HT-29 (cell line): ENCODE measurements at places on chromosomes 16 and 17.

GRCh38 chr16:72066747-72067146, 3.7 kb downstream of the HPR start:
- peak; percentile 10 for DNase-seq

- no peak for DNase-seq
Measured at GRCh38 chr17:40563220-40564052, 1.8 kb downstream of the CCR7 start.

DNA sequence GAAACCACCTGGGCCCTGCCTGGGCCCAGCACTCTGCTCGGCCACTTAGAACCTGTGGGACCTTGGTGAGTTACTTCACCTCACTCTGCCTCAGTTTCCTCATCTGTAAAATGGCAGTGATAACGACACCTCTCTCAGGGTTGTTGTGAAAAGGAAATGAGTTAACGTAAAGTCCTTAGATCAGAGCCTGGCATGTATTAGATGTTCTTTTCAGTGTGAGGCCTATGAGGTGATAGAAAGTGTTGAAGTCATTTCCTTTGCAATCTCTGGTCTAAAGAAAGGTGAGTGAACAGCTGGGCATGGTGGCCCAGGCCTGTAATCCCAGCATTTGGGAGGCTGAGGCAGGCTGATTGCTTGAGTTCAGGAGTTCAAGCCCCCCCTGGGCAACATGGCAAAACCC, 51.7 kb upstream of the LGALS9 start:
- no peak for DNase-seq

DNA sequence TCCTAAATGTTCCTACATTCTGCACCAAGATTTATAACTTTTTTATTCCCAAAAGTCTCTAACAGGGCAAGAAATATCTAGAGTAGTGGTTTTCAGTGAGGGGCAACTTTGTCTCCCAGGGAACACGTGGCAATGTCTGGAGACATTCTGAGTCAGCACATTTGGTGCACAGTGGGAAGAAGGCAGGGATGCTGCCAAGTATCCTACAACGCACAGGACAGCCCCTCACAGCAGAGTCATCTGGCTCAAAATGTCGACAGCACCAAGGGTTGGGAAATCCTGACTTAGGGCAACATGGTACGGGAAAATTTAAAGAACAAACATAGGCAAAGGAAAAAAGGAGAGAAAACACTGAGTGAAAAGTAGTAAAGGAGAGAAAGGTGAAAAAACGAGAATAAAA, 61.8 kb downstream of the SMG6 start:
- no peak for DNase-seq

- DNase-seq, result no peak
Measured at GRCh38 chr17:80491478-80492342, 15.3 kb upstream of the NPTX1 start.

DNA sequence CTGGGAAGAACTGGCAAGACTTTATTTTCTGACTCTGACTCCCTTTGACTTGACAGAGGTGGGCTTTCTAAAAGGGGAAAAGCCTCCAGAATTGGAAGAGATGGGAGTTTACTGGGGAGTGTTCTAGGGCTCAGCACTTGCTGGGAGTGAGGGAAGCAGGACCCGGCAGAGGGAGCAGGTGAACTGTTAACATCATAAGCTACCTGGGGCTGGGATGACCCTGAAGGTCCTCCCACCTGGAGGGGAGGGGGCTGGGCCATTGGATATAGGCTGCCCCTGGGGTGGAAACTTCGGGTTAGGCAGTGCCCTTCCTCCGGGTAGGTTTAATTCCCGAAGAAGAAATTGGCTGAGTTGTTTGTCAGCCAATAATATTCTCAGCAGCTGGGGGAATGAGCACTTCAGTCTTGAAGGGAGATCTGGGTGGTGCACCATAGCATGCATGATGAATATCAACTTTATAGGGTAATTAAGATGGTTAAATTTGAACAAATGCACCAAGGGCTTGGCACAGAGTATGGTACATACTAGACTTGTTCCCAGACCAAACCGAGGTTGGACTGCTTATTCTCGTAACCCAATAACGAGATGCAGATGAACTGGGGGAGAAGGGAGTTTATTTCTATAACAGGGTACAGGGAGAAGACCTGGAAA, 337.0 kb downstream of the HAPSTR1 start:
- DNase-seq, result no peak

DNA sequence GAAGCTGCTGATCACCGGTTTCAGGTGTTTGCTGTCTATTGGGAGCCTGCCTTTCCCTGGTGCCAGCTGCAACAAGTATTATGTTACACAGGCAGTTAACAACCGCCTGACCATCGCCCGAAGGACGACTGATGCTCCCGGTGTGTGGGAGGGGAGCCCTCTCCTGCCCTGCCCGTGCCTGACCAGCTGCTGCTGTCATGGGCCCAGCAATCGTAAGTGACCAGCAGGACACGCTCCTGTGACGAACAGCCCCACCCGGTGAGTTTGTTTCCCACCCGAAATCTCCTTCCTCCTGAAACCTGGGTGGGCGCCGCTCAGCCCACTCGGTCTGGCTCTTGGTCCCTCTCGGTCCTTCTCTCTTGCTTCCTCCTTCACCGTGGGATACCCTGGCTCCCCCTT, 17.9 kb upstream of the UBE2I start:
- DNase-seq, result no peak

DNA sequence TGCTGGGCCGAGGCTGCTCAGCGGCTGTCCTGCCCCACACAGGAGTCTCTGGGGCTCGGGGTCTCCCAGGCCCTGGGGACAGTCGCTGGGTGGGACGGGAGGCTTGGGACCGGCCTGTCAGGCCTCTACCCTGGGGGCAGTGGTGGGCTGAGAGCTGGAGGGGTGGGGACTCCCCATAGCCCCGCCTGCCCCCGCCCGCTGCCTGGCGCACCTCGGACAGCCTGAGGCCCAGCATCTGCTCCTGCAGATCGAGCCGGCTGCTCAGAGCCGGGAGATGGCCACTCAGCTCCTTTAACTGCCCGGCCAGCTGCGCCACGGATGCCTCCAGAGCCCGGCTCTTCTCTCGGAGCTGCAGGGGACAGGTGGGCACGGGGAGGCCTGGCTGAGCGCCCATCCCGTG, 6.7 kb downstream of the PERCC1 start:
- DNase-seq, result no peak

DNA sequence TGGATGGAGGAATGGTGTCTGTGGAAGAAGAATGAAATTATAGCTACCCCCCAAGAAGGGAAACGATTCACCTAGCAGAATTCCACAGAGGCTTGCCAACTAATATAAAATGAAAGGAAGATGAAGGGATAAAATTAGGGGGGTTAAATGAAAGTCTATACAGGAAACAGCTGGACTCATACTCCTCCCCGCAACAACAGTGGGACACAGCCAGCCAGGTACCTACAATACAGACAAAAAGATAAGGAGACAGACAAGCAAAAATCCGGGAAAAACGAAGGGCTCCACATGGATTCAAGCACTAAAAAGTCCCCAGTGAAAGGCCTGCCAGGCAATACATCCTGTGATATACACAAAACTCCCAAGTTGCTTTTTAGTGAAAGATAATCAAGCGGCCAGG, 47.9 kb downstream of the CACNG1 start:
- DNase-seq, result no peak

DNA sequence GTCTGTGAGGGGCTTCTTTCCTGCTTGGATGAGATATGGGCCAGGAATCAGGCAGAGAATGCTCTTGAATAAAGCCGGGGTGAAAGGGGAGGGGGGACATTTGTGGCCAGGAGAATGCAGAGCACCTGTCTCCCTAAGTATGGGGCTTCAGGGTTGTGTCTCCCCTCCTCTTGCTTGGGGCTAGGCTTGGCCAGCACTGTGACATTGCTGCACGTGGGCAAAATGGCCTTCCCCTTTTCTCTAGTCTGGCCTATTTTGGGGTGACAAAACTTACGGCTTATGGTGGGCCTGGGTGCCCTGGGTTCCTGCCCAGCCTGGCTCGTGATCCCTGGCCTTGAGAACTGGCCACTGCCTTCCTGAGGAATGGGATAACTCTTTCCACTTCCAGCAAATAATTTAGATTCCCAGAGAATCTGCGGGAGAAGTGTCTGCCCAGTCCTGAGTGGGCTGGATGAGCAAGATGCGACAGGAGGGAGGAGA, 5.6 kb downstream of the NFE2L1 start:
- DNase-seq, result no peak

DNA sequence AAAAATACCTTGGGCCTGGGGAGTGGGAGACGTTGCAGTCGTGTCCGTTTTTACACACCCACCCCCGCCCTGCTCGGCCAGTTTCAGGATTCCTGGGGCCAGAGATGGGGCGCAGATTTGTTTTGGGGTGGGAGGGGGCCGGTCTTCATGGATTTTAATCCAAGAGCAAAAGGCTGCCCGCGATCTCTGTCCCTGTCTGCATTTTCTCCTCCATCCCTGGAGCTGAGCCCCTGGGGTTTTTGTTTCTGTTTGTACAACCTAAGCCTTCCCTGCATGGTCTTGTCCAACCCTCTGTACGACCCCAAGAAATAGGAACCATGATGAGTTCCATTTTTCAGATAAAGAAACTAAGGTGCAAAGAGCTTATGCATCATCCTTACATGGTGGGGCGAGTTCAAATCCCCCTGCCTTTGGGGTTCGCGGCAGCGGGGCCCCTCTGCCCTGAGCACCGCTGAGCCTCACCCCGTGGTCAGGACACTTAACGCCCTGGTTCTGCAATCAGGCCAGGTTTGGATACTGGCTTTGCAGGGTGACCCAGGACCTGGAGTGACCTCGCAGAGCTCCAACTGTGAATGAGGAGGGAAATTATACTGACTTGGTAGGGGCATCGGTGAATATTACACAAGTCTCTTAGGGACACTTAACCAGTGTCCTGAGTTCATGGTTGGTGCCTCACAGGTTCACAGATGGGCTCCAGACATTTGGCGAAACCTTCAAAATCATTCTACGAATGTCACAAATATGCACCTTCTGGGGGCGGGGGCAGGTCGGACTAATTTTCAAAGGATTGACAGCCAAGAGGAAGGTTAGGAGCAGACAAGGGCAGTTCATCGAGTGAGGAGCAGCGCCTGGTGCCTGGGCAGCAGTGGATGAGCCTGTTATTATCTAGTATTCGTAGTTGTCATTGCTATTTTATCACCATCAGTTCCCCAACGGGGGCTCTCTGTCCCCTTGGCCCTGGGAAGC, 4.1 kb upstream of the FOXF1 start:
- DNase-seq, result no peak

DNA sequence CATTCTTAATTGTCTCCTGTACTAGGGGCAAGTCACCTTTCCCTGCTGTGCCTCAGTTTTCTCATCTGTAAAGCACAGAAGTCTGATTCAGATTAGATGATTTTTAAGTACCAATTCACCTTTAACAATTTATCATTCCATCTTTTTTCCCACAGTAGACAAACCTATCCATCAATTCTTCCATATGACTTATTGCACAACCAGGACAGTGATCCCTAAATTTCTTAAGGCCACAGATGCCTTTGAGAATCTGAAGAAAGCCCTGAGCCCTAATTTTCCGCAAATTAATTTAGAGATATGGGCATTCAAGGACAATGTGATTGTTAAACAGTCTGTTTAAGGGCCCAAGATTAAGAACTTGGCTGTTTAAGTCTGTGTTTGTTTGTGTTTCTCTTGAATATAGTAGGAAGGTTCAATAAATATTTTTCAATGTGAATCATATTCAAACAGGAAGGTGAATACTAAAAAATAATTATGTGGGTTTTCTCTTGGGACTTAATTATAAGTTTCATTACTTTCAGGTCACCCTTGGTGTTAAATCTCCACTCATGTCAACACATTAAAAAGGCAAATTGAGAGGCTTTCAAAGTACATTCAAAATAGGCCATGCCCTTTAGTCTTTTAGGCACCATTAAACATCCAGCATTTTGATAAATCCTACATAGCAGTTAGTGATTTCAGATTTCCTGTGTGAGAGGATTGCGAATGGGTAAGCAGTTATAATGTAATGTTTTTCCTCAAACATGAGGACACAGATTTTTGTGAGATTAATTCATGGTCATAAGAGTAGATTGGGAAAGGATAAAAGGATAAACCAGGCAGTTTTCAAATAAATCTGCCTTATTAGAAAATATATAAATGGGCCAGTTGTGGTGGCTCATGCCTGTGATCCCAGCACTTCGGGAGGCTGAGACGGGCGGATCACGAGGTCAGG, 34.9 kb upstream of the MMD start:
- no peak for DNase-seq

GRCh38 chr16:13348416-13348815, 447.0 kb downstream of the SHISA9 start:
- no peak for DNase-seq

- DNase-seq, result no peak
Measured at GRCh38 chr16:82584553-82585152, 42.1 kb upstream of the CDH13 start.

GRCh38 chr17:21027031-21027430, 15.8 kb downstream of the USP22 start:
- no peak for DNase-seq

GRCh38 chr17:81518785-81519283, 6.2 kb upstream of the ACTG1 start:
- DNase-seq, result peak; percentile 71

GRCh38 chr17:21375162-21375560, 996 bp upstream of the KCNJ12 start:
- DNase-seq, result no peak

GRCh38 chr16:72425571-72426341, 253.8 kb upstream of the PMFBP1 start:
- DNase-seq, result no peak

- no peak for DNase-seq
Measured at GRCh38 chr16:26524281-26524680, 542.4 kb upstream of the C16orf82 start.

DNA sequence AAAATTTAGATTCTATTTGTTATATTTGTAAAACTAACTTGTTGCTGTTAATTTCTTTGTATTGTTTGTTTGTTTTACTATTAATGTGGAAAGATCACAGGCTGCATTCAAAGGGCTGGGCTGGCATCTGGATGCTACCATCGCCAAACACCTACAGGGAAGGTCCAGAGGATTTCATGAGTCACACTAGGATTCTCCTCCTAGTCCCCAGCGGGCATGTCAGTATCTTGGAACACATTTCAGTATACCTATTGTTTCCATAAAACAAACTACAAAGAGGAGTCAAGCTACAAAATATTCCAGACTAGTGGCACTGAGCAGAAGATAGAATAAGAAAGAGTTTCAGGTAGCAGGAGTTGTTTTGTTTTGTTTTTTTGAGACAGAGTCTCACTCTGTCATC, 55.3 kb downstream of the NOG start:
- no peak for DNase-seq

- DNase-seq, result no peak
Measured at GRCh38 chr17:27539152-27539551, 82.9 kb downstream of the KSR1 start.

- DNase-seq, result no peak
Measured at GRCh38 chr17:50283246-50283645, 9.0 kb downstream of the TMEM92 start.

- DNase-seq, result peak; percentile 20
Measured at GRCh38 chr16:71726476-71727315, 2.2 kb upstream of the PHLPP2 start.
